ENCODE measurements at places on chromosomes 1 and 21. TPM values are rescaled to one million over a fixed set of nuclear protein-coding genes. Genes with fewer than 3 reads are reported as not detected.

MPZ gene
- 1.3 TPM for total RNA-seq

DNA sequence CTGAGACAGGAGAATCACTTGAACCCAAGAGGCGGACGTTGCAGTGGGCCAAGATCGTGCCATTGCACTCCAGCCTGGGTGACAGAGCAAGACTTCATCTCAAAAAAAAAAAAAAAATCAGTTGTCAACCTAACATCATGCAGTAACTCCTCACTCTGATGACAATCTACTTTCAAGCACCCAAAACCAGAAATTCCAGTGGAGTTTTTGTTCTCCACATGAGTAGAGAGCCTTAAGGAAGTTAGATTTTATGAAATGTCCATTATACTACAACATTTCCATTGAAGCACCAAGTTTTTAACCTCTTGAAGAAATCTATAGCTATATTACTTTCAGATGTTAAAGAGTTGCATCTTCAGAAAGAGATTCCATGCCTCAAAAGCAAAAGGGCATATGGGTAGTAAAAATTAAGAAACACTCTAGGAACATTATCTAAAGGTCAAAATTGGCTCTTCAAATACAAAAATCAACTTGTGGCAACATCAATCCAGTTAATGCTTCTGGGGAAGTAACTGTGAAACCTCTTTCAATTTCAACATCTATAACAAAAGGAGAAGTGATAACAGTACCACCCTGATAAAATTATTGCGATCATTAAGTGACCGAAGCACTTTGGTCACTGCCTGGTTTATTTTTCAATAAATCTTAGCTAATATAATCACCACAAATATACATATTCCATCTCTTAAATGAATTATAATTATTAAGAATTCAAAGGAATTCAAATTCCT is 7.7 kb downstream of the LPGAT1 start:
- no peaks in the 10 kb centered on the region for H3K27me3 ChIP-seq
- no peak for DNase-seq
- no peaks in the 10 kb centered on the region for H3K4me1 ChIP-seq
- H3K36me3 ChIP-seq, result no peaks in the 10 kb centered on the region
- no peak overlapping the region for H3K27ac ChIP-seq
- H3K4me3 ChIP-seq, result no peak overlapping the region

GRCh38 chr1:212664409-212665199 is 35.0 kb downstream of the BATF3 start:
- H3K4me1 ChIP-seq, result no peaks in the 10 kb centered on the region
- H3K27me3 ChIP-seq, result no peaks in the 10 kb centered on the region
- peak overlapping the region; percentile 61 for H3K4me3 ChIP-seq
- H3K36me3 ChIP-seq, result no peaks in the 10 kb centered on the region
- DNase-seq, result no peak
- H3K27ac ChIP-seq, result no peak overlapping the region

- DNase-seq, result no peak
- H3K4me1 ChIP-seq, result no peaks in the 10 kb centered on the region
- H3K27ac ChIP-seq, result no peak overlapping the region
- no peaks in the 10 kb centered on the region for H3K36me3 ChIP-seq
- no peak overlapping the region for H3K4me3 ChIP-seq
- no peaks in the 10 kb centered on the region for H3K27me3 ChIP-seq
Measured at GRCh38 chr1:194103101-194103500, 916.7 kb upstream of the B3GALT2 start.

DNA sequence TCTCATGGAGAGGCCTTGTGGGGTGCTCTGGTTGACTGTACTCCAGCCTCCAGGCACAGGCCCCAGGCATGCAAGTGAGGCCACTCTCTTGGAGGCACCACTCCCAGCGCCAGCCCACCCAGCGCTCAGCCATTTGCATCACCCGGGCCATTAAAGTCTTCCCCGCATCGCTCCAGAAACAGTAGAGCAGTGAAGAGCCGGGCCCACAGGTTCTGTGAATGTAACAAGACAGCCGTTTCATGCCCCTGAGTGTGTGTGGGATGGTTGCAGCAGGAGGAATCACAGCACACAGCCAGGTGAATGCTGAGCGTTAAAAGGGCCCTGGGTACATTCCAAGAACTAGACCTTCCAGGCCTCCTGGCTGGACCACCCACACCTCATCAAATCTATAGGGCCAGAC is 19.0 kb upstream of the CD2 start:
- H3K4me3 ChIP-seq, result no peak overlapping the region
- H3K4me1 ChIP-seq, result no peaks in the 10 kb centered on the region
- no peak for DNase-seq
- no peaks in the 10 kb centered on the region for H3K36me3 ChIP-seq
- no peak overlapping the region for H3K27ac ChIP-seq
